ENCODE measurements at places on chromosomes 6 and 20.

- DNase-seq = peak; percentile 44
These were observed 496.0 kb upstream of the MARCKS start for GRCh38 chr6:113361014-113361645.

- no peak for DNase-seq
These were observed 22.8 kb upstream of the FOXC1 start for GRCh38 chr6:1586861-1587450.

- peak; percentile 61 for DNase-seq
These were observed 37.5 kb downstream of the YTHDF1 start for GRCh38 chr20:63178446-63178820.

GRCh38 chr6:82437701-82438100, 74.1 kb downstream of the TPBG start:
- DNase-seq = no peak

DNA sequence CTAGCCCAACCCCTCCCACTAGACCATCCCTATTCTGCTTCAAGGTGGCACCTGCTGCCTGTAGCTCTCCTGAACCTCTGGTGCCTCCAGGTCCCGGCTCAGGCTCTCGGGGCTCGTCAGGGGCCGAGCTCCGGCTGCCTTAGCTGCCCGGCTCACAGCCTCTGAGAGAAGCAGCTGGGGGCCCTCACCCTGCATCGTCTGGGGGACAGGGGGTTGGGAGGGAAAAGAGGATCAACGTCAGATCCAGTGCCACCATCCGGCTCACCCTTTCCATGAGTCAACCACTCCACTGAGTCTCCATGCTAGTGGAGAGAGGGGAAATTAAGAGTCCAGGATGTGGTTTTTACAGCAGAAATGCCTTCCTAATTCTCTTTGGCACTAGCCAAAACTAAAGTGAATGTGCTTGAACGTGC, 13.0 kb downstream of the BAG6 start:
- DNase-seq = no peak

GRCh38 chr6:137709424-137710236, 157.4 kb upstream of the TNFAIP3 start:
- no peak for DNase-seq

GRCh38 chr6:127522714-127523113, 3.6 kb upstream of the MTCL3 start:
- no peak for DNase-seq

GRCh38 chr20:57514273-57514751, 10.6 kb downstream of the CTCFL start:
- DNase-seq = peak; percentile 78

DNA sequence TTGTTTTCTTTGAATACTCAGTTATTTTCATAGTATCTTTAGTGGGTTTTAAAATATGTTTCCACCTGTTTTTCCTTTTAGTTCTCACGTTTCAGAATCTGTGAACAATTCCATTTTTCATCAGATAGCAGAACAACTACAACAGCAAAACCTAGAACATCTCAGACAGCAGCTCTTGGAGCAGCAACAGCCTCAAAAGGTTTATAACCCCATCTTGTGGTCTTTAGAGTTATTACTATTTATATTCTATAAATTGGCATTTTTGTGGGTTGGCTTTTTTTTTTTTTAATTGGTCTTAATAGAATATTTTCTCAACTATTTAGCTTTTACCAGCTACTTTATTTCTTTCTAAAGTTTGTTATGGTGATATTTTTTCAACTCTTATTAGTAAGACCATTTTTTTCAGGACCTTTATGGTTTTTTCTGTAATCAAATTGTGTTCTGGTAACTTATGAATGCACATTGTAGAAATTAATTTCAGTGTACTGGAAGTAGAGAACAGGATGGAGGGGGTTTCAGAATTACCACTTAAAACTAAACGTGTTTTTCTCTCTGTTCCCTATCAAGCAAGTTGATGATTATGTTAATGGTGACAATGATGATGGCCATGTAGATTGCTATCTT, 72.2 kb downstream of the SCAF8 start:
- no peak for DNase-seq

DNA sequence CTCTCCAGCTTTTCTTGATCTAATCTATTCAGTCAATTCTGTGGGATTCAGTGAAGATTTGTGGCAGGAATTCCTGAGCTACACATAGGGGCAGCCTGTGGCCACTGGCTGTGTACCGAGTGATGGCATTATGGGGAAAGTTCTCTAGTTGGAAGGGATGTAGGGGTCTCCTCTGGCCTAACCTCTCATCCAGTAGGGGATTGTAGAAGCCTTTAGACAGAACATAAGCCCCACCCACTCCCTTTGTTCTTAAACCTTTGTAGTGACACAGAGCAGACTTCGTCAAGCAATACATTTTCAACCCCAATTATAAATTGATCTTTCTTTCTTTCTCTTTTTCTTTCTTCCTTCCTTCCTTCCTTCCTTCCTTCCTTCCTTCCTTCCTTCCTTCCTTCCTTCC, 188.9 kb downstream of the QKI start:
- no peak for DNase-seq

DNA sequence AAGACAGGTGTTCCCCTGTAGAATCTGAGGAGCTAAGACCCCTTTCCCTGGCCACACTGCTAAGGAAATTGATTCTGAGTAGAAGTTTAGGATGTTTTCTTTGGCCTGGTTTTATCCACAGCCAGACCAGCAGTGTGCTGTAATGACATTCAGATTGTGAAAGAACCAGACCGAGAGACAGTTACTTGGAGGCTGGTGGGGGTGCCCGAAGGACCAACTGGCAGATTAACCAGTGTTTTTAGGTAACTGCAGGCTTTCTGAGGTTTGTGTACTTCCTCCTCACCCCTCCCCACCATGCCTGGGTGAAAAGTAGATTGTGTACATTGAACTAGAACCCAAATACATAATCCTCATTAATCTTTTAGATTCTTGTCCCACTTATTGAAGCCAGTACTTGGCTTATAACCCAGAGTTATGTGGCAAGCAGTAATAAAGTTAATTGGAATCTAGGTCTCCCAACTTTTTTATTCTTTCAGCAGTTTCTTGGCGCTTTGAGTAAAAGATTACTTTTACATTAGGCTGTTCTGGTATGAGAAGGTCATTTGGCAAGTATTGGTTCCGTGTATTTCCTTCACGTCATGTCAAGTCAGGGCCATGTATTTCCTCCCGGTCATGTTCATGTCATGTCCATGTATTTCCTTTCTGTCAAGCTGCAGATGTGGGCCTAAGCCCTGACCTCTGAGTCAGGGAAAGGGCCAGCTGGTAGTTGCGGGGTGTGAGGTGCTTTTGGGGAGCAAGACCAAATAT, 93.7 kb downstream of the TCP11 start:
- DNase-seq = no peak

Measured in HAP-1 (cell line).